ENCODE measurements at places on chromosomes 2 and 18.

DNA sequence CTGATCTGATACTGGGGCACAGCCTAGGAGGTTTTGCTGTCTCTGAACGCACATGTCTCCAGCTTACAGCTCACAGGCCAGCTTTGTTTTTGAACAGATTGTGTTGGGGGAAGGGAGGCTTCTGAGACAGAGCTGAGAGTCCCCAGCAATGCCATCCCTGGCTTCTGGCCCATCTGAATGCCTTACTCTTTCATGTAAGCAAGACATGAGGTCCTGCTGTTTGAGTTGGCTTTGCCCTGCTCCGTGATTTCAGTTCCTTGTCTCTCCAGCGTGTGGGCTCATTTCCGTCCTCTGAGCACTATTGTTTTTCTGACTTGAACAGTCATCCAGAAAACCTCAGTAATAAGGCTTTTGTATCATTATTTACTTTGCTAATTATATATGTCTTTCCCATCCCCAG is 194.9 kb upstream of the TNP1 start:
- DNase-seq = no peak

DNA sequence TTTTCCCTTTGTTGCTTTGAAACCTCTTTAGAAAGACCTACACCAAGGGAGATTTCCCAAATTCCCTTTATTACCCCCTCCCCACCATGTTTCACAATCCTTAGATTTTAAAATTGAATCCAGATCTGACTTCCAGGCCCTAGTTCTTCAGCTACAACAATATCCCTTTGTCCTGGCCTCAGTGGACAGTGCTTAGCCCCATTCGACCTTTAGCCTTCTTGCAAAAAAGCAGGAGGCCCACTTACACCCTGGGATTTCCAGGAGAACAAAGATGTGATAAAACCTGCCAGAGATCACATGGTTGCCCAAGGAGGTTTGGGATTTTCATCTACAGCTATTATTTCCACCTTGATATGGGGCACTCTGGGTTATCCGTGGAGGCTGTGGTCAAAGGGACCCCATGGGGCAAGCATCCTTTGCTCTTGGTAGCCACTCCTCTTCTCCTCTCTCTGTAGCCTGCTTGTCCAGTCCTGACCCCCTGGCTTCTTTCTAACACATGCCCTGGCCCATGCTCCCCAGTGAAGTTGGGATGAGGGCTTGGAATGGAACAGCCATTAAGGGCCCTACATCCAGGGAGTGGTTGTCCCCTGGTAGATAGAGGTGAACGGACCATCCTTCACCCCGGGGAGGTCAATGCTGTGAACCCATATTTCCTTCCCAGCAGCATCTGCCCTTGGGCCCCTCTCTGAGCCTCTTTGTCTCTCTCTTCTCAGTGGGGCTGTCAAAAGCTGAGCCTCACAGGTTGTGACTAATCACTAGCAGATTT is 267.4 kb downstream of the DYSF start:
- no peak for DNase-seq

DNA sequence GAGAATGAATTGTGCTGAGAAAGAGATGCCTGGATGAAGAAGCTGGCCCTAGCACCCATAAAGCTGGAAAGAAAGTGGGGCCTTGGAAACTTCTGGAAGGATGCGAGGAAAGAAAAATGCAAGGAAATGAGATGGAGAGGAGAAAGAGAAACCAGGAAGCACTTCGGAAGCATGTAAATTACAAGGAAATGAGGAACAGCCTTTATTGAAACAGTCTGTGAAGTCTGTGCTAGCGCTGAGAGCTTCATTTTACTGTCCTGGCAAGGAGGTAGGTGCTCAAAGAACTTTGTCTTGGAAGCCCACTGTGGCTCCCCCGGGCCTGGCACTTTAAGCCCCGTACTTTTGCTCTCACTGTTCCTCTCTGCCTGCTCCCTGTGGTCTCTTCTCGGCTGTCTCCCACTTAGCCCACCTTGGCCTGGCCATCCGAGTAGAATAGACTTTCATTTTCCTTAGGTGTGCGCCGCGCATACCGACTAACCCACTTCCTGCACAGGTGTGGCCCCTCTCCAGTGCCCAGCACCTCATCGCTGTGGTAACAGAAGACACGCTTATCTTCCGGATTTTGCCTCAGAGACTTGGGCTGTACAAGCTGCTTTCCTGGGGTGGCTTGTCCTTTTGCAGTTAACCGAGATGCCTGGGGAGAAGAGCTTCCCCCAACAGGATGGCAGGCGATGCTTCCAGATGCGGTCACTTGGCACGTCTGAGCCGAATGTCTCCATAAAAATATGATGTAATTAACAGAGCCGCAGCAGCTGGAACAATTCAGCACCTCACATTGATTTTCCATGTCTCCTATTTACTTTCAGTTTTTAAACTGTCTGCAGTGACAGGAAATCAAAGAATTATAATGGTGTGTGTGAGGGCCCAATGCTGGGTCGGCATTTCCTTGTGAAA is 199.6 kb downstream of the HRH4 start:
- DNase-seq = no peak

GRCh38 chr2:168649562-168649961 is 152.9 kb upstream of the NOSTRIN start:
- DNase-seq = no peak

DNA sequence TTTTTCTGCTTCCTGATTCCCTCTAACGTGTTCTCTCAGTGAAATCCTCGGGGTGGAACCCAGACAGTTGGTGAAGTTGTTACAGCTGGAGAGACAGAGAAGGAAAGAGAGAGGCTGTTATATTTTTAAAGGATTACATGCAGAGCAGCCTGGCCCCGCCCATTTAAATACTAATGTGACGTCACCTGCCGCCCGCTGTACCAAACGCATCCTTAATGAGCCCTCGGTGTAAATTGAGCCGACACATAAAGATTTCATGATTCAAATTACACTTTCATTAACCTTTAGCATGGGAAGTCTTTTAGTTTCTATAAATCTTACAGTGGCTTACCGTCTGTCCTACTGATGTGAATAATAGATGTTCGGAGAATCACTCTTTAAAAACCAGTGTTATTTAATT is 164.0 kb upstream of the SIX3 start:
- no peak for DNase-seq

- DNase-seq = no peak
Observed at GRCh38 chr2:108589372-108589771, 55.1 kb downstream of the LIMS1 start.

- DNase-seq = no peak
Observed at GRCh38 chr2:168910330-168910729, 9.2 kb downstream of the G6PC2 start.

GRCh38 chr2:101173707-101174295 is 22.6 kb upstream of the TBC1D8 start:
- no peak for DNase-seq

GRCh38 chr18:45169610-45170009 is 445.7 kb upstream of the SLC14A2 start:
- DNase-seq = no peak

DNA sequence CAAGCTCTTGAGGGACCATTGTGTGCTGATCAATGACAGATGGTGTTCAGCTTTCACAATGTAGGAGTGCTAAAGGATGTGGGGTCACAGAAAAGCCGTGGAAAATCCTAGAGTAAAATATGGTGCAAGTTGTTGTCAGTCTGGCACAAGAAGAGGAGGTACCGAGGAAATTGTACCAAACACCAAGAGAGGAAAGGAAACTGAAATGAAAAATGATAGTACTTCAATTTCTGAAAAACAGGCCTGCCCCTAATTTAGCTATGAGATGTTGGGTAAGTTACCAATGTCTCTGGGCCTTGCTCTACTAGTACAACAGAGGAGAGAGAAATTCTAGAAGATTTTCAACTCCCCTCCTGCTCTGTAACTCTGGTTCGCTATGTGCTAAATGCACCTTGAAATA is 78.8 kb upstream of the PELI1 start:
- DNase-seq = no peak

- no peak for DNase-seq
Observed at GRCh38 chr2:123692121-123692520, 333.0 kb upstream of the CNTNAP5 start.

DNA sequence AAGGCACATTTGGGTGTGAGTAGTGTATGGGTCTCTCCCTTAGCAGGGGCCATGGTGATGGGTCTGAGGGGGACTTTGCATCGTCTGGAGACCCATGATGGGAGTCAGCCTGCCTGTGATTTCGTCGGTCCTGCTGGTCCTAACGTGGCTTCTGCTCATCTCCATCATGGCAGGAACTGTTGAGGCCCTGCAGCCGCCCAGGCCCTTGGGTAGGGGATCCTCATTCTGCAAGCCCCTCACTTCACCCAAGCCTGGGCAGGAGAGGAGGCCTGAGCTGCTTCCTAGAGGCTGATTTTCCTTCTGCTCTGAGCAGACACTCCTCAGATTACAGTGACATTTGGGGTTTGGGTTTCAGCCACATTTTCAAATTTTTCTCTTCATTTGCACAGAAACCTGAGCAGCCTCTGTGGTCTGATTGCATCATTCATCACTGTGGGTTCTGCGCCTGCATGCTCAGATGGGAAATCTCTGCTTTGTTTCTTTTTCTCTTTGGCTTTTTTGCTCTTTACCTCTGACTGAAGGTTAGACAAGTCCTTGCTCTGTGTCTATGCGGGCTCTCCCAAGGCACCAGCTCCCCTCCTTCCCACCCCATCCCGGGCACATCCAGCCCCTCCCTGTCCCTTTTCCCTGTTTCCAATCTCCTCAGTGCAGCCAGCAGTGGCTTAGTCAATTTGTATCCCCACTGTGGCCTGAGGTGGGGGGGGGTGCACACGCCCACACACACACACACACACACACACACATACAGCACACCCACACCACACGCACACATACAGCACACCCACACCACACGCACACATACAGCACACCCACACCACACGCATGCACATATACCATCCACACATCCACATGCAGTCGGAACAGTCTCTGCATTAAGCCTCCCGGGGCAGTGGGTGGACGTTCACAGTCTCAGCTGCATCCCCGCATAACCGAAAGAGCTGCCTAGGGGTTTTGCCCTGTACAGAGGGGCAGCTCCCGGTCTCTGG is 305.4 kb upstream of the HS6ST1 start:
- no peak for DNase-seq

GRCh38 chr2:56130463-56131070 is 53.2 kb upstream of the CCDC85A start:
- no peak for DNase-seq

Measured in amygdala (tissue), 56 donors.